ENCODE measurements at places on chromosomes 12 and 14.

DNA sequence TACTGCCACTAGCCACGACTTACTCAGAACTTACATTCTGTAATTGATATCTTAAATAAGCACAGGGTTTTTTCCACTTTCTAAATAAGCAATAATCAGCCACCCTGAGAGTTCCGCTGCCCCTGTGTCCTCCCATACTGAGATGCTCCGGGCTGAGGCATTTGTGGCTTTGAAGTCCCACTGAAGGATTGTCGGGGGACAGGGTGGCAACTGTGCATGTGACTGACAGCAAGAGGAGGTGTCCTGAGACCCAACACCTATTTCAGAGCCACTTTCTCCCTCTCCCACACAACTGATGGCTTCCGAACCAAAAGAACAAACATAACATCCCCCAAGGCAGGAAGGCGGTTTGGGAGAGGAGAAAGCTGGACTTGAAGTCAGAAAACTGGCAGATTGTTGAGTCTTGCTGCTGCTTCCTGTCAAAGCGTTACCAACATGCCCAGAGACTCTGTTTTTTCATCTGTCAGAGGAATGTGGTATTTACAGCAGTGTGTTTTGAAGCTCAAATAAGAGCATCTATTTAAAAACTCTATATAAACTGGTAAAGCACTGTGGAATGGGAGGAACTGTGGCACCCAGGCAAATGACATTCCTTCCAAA, 157.9 kb upstream of the FKBP4 start:
- DNase-seq: no peak

DNA sequence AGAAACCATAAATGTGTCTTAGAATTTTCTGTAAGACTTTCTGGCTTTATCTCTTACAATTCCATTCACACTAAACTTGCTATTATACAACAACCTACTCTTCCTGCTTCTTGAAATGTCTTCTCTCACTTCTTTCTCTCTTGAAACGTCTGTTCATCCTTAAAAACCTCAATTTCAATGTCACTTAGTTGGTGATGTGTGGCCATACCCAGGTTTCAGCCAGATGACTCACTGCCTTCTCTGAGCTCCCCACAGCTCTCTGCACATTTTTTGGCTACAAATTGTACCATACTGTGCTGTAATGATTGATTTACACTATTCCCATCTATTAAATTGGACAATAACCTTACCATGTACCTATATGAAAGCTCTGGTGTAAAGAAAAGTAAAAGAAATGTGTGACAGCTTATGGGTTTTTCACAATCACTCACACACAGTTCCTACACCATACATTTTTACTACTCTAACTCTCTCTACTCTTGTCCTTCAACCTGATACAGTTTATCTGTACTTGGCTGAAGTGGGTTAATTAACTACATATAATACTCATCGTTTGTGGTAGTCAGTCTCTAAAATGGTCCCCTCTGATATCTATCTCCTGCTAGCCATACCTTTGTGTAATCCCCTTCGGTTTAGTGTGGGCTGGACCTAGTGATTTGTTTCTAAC, 222.1 kb downstream of the NELL2 start:
- DNase-seq: no peak

GRCh38 chr14:70706177-70706576, 64.5 kb downstream of the TTC9 start:
- no peak for DNase-seq

- DNase-seq: no peak
Measured at GRCh38 chr12:50922820-50923219, 29.5 kb upstream of the HIGD1C start.

- DNase-seq: no peak
Measured at GRCh38 chr12:130333341-130333740, 4.3 kb upstream of the PIWIL1 start.

DNA sequence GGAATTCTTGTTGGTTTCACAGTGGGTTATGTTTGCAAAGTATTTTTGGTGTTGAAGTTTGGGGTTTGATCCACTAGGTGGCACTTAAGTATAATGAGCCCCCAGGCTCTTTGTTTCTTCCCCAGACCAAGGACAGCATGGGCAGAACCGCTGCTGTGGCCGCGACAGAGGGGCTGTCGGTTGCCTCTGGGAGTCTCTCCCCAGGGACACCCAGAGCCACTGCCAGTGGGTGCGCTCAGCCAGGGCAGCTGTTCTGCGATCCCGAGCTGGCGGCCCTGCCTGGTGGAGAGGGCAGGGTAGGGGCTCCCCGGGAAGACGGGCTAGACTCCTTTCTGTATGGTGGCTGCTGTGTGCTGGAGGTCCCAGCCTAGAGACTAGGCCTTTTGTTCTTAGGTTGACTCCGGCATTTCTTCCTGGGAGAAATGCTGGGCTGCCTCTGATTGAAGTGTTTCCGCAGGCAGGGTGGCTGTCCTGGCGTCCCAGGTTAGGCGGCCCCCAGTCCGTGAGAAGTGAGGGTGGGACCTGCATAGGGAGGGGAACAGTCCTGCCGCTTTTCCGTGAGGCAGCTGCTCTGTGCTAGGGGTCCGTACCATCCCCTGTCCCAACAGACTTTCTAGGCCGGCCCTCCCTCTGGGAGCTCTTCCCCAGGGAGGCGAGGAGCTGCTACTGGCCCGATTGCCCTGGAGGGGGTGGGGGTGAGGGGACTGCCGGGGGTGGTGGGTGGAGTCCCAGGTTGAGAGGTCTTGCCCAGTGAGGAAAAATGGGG, 253.1 kb upstream of the PELI2 start:
- DNase-seq: no peak

DNA sequence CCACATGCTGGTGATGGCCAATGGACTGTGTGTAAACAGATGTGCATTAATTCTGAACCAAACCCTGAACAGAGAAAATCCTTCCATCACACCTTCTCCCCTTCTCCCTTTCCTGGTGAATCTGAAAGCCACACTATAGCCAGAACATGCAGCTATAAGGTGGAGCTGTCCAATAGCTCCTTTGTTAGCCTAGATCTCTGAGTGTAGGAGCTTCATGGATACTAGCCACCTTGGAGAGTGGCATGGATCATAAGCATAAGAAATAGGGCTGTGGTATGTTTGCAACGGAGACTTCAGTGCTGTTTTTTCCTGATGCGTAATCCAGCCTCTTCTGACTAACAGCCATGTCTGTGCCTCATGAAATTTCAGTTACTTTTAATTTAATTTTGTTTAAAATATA, 364.5 kb downstream of the BTG1 start:
- no peak for DNase-seq

DNA sequence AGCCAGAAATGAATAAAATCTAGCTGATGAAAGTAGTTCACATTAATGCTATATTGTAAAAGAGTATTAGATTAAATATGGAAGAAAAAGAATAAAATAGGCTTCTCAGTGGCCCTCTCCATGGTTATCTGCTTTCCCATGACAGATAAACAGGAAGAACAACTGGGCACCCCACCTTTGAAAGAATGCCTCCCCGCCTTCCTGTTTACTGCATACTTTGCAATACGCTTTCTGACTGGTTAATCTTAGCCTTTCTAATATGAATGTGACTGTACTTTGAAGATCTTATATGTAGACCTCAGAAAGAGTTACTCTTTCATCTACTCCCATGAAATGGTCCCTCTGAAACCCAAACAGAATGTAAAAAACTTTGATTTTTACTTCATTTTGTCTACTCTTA, 34.1 kb upstream of the DAAM1 start:
- DNase-seq: no peak
